Suprapubic skin (tissue), 4 donors: ENCODE measurements at places on chromosomes 5 and 9.

- DNase-seq: no peak
- H3K27me3 ChIP-seq: no peaks in the 10 kb centered on the region
- peak overlapping the region; percentile 64 for H3K27ac ChIP-seq
- peak overlapping the region; percentile 12 for H3K4me3 ChIP-seq
- peaks cover 21% of the 10 kb centered on the region for H3K4me1 ChIP-seq
Measured at GRCh38 chr9:16721972-16722371, 148.5 kb downstream of the BNC2 start.

DNA sequence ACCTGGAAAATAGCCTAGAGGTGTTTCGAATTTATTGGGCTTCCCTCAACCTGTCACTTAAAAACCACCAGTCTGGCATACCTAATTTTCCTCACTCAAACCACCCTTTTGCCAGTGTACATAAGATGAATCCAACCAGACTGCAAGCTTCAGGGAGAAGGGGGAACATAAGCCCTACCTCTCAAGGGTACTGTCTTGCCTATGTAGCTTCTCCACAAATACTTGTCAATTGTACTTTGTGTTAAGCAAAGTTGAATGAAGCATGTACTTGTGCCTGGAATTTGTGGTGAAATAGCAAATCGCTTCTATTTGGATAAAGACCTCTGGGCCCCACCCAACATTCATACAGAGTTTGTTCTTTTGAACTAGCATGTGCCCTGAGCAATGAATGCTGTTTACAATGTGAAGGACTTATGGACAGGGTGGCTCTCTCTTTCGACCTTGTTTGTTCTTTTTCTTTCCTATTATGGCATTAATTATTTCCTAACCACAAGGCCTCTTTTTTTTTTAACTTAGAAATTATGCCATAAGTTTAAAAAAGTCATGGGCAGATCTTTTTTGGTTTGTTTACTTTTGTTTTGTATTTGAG lies 580.2 kb downstream of the EBF1 start:
- no peak for DNase-seq
- peak overlapping the region; percentile 31 for H3K27ac ChIP-seq
- no peaks in the 10 kb centered on the region for H3K27me3 ChIP-seq
- H3K36me3 ChIP-seq: no peaks in the 10 kb centered on the region

GRCh38 chr9:136231478-136232297 lies 13.9 kb downstream of the QSOX2 start:
- no peak overlapping the region for H3K27ac ChIP-seq
- H3K27me3 ChIP-seq: no peaks in the 10 kb centered on the region
- H3K4me3 ChIP-seq: no peak overlapping the region
- H3K36me3 ChIP-seq: peaks cover 19% of the 10 kb centered on the region
- no peak for DNase-seq

GRCh38 chr5:73727470-73727869 lies 101.5 kb downstream of the ARHGEF28 start:
- H3K4me1 ChIP-seq: no peaks in the 10 kb centered on the region
- no peak overlapping the region for H3K4me3 ChIP-seq
- no peaks in the 10 kb centered on the region for H3K27me3 ChIP-seq
- H3K36me3 ChIP-seq: no peaks in the 10 kb centered on the region

- no peaks in the 10 kb centered on the region for H3K36me3 ChIP-seq
- H3K4me1 ChIP-seq: peaks cover 5% of the 10 kb centered on the region
- H3K4me3 ChIP-seq: no peak overlapping the region
- DNase-seq: no peak
- H3K27me3 ChIP-seq: peaks cover 5% of the 10 kb centered on the region
Measured at GRCh38 chr5:159309689-159310433, 20.4 kb downstream of the IL12B start.

DNA sequence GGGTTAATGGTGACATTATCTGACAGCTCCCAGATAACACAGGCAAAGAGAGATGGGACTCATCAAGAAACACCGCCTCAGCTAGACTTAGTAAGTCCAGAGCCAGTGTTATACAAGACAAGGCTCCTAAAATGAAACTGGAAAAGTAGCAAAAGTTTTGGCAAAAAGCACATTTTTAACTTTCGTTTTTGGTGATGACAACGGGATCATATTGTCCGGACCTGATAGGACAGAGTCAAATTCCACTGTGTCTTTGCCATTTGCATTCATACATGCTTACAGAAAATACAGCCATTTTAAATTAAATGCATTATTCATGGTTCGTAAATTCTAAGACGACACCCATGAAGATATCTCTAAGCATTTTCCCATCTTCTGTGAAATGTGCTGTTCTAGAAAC lies 152.1 kb downstream of the CRB2 start:
- no peaks in the 10 kb centered on the region for H3K27me3 ChIP-seq
- DNase-seq: no peak
- no peaks in the 10 kb centered on the region for H3K36me3 ChIP-seq

DNA sequence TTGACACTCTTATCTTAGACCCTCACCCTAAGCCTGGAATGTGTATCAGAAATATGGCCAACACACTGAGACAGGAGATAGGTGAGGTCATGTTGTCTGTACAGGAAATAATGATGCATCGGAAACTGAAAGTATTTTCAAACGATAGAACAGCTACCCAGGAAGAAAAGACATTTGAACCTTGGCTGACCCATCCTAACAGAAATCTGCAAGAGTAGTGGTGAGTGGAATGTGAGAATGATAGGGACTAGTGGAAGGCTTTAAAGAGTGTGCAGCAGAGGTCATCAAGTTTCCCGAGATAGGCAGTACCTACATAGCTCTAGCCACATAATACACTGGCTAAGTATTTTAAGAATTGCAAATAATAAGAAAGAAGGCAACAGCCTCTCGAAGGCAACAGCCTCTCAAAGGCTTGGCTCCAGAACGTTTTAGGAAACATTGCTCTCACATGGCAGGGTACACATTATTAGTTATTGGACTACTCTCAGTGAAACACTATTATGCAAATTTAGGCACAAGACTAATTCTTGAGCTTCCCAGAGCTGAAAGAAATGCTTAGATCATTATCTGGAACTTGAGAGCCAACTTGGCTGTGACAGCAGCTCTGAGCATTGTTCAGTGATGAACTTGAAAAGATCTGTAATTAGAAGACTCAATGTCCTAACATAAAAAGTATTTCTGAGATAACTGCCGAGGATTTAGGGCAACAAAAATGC lies 133.1 kb upstream of the FBXL7 start:
- DNase-seq: no peak
- no peak overlapping the region for H3K4me3 ChIP-seq
- no peak overlapping the region for H3K27ac ChIP-seq
- H3K36me3 ChIP-seq: no peaks in the 10 kb centered on the region
- H3K4me1 ChIP-seq: peaks cover 3% of the 10 kb centered on the region
- H3K27me3 ChIP-seq: no peaks in the 10 kb centered on the region

- no peak overlapping the region for H3K27ac ChIP-seq
- H3K4me1 ChIP-seq: peaks cover 22% of the 10 kb centered on the region
- DNase-seq: peak; percentile 89
- peaks cover 8% of the 10 kb centered on the region for H3K36me3 ChIP-seq
Measured at GRCh38 chr9:134738869-134739659, 97.5 kb downstream of the COL5A1 start.

DNA sequence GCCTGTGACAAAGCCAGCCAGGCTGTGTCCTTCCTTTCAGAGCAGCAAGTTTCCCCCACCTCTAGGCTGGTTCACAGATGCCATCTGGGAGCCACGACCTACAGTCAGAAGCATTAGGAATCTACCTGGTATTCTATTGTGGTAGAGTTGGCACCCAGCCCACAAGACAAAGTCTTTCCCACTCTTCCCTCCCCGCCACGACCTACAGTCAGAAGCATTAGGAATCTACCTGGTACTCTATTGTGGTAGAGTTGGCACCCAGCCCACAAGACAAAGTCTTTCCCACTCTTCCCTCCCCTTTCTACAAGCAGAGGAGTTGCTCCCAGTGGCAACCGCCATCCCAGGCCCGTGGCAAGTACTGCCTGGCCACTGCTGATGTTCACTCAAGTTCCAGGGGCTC lies 157.8 kb upstream of the TNC start:
- H3K36me3 ChIP-seq: no peaks in the 10 kb centered on the region
- no peak overlapping the region for H3K27ac ChIP-seq
- H3K4me1 ChIP-seq: no peaks in the 10 kb centered on the region
- no peaks in the 10 kb centered on the region for H3K27me3 ChIP-seq

- DNase-seq: no peak
- no peak overlapping the region for H3K27ac ChIP-seq
- H3K4me1 ChIP-seq: no peaks in the 10 kb centered on the region
- no peaks in the 10 kb centered on the region for H3K27me3 ChIP-seq
- H3K36me3 ChIP-seq: no peaks in the 10 kb centered on the region
- H3K4me3 ChIP-seq: no peak overlapping the region
Measured at GRCh38 chr5:172245703-172246125, 37.9 kb downstream of the UBTD2 start.

GRCh38 chr9:88511906-88512305 lies 23.1 kb upstream of the NXNL2 start:
- H3K27ac ChIP-seq: no peak overlapping the region
- H3K4me3 ChIP-seq: no peak overlapping the region
- H3K4me1 ChIP-seq: no peaks in the 10 kb centered on the region
- no peak for DNase-seq

GRCh38 chr9:101365181-101365580 lies 19.6 kb downstream of the BAAT start:
- no peaks in the 10 kb centered on the region for H3K27me3 ChIP-seq
- no peak overlapping the region for H3K4me3 ChIP-seq
- no peaks in the 10 kb centered on the region for H3K4me1 ChIP-seq
- H3K36me3 ChIP-seq: no peaks in the 10 kb centered on the region
- DNase-seq: no peak
- no peak overlapping the region for H3K27ac ChIP-seq

DNA sequence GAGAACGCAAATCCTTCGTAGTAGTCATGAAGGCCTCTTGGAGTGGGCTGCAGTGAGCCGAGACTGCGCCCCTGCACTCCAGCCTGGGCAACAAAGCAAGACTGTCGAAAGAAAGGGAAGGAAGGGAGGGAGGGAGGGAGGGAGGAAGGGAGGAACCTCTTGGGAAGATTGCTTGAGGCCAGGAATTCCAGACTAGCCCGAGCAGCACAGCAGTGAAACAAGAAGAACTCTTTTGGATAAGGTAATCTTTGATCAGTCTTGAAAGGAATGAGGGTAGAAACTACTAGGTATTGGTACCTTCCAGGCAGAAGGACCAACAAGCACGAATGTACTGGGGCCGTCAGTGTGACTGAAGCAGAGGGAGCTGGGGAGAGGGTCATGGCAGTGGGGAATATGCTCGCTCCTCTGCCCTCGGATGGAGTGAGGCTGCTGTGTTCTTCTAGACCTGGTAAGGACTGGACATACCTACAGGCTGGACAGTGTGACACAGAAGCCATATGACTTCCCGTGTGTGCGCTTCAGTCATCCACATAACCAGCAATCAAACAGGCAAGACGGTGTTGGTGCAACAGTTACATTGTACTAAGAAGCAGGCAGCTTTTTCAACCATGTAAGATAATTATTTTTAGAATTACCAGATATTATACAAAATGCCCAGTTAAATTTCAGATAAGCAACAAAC lies 45.2 kb downstream of the P4HA2 start:
- DNase-seq: no peak
- no peak overlapping the region for H3K27ac ChIP-seq
- peaks cover 15% of the 10 kb centered on the region for H3K4me1 ChIP-seq
- no peaks in the 10 kb centered on the region for H3K27me3 ChIP-seq

- no peak overlapping the region for H3K27ac ChIP-seq
- peaks cover 3% of the 10 kb centered on the region for H3K27me3 ChIP-seq
- H3K36me3 ChIP-seq: no peaks in the 10 kb centered on the region
- H3K4me3 ChIP-seq: no peak overlapping the region
- no peak for DNase-seq
Measured at GRCh38 chr9:114721491-114722079, 39.6 kb upstream of the TEX48 start.

DNA sequence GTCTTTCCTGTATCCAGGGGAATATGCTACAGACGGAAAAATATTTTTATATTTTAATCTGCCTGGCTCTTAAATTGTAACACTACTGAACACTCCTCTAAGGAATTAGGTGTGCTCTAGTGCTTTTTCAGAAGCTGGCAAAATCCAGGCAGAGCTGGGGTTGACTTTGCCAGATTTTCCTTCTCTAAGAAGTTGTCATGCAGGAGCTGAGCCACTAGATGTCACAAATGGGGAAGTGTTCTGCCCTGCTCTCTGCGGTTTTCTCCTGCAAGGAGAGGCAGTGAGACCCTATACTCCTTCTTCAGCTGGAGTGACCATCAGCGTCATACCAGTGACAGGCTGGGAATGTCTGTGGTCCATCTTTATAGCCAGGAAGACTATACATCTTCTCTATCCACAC lies 112.5 kb downstream of the HAPLN1 start:
- H3K27ac ChIP-seq: no peak overlapping the region
- no peaks in the 10 kb centered on the region for H3K36me3 ChIP-seq
- no peak for DNase-seq

DNA sequence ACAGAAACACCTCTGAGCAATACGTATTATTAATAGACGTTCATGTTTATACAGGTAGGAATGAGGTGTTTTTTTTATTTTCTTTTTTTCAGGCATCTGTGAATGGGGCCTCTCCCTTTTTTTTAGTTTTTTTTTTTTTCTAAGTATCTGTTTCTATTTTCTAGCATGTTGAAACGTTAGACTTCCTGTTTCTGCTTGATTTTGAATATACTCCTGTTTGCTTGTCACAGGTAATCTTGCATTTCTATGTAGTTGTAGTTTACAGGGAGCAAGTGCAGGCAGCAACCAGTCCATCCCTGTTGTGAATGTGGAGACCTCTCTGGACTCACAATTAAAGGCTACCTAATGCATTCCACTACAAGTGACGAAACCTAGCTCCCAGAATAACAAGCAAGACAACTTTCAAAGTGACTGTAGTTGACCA lies 22.8 kb upstream of the TNFAIP8 start:
- H3K36me3 ChIP-seq: no peaks in the 10 kb centered on the region
- DNase-seq: no peak
- peak overlapping the region; percentile 78 for H3K27ac ChIP-seq

- H3K27me3 ChIP-seq: no peaks in the 10 kb centered on the region
- H3K4me1 ChIP-seq: peaks cover 42% of the 10 kb centered on the region
- H3K4me3 ChIP-seq: peak overlapping the region; percentile 81
Measured at GRCh38 chr5:76714751-76715485, 1.0 kb upstream of the F2R start.

- peaks cover 18% of the 10 kb centered on the region for H3K4me1 ChIP-seq
- no peak overlapping the region for H3K4me3 ChIP-seq
- H3K27me3 ChIP-seq: no peaks in the 10 kb centered on the region
- H3K36me3 ChIP-seq: no peaks in the 10 kb centered on the region
Measured at GRCh38 chr5:35136386-35136785, 88.6 kb upstream of the AGXT2 start.
